ENCODE measurements at places on chromosomes 13 and 19. TPM values are rescaled to one million over a fixed set of nuclear protein-coding genes. Genes with fewer than 3 reads are reported as not detected.

The EXOC3L2 gene
- total RNA-seq, result not detected

The CRTC1 gene
- 0.17 TPM for total RNA-seq

- no peak for DNase-seq
These were observed 139.4 kb downstream of the SIPA1L3 start for GRCh38 chr19:38046254-38047048.

GRCh38 chr13:51950722-51951121 lies 60.5 kb downstream of the ATP7B start:
- no peak for DNase-seq

DNA sequence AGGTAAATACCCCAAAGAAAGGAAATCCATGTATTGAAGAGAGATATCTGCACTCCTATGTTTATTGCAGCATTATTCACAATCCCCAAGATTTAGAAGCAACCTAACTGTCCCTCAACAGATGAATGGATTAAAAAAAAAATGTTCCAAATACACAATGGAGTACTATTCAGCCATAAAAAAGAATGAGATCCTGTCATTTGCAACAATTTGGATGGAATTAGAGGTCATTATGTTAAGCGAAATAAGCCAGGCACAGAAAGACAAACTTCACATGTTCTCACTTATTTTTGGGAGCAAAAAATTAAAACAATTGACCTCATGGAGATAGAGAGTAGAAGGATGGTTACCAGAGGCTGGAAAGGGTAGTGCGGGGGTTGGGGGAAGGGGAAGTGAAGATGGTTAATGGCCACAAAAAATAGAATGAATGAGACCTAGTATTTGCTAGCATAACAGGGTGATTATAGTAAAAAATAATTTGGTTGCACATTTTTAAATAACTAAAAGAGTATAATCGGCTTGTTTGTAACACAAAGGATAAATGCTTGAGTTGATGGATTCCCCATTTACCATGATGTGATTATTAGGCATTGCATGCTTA lies 9.7 kb upstream of the ZNF709 start:
- no peak for DNase-seq

DNA sequence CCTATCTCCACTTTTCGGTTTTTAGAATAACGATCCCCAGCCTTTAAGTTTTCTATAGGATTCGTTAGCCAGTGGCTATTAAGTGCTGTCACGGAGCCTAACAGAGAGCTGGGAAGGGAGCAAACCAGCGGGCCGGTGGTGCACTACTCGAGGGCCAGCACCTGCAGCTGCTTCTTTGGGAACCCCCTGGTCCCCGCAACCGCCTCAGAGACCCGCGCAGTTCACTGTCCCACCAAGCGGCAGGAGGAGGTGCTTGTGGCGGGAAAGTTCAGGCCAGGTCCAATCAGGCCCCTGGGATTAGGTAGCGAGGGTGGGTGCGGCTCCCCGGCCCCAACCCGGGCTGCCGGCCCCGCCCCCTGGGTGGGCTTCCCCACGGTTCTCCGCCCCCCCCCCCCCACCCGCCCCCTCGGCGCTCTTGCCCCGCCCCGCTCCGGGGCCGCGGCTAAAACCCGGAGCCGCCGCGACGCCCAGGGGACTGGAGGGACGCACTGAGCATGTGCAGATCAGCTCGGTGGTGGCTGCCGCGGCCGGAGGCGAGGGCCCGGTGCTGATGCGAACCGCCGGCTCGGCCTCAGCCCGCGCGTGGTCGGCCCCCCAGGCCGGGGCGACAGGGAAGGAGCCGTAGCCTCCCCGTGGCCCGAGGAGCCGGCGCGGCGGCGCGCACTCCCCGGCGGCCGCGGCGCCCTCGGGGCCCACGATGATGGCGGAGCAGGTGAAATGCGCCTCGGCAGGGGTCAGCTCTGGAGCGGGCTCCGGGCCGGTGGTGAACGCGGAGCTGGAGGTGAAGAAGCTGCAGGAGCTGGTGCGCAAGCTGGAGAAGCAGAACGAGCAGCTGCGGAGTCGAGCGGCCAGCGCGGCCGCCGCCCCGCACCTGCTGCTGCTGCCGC lies at the start of gene SLAIN1:
SLAIN1 (plus strand) TSS at position 471 of the 887 bp plus-strand sequence; CDS start at position 698, 227 bp downstream.
- DNase-seq, result peak; percentile 41

- no peak for DNase-seq
These were observed 477.1 kb upstream of the SGCG start for GRCh38 chr13:22703601-22704209.

The S1PR4 gene
- total RNA-seq, result 0.10 TPM

- peak; percentile 63 for DNase-seq
These were observed 1223.2 kb upstream of the SLC10A2 start for GRCh38 chr13:104289400-104289799.

GRCh38 chr19:46951171-46951986 lies 68.3 kb upstream of the NPAS1 start:
- peak; percentile 97 for DNase-seq

The ZNF556 gene
- 1.0 TPM for total RNA-seq

- peak; percentile 32 for DNase-seq
These were observed 198.4 kb upstream of the SLITRK6 start for GRCh38 chr13:85997587-85997986.

The KIR3DL2 gene
- not detected for total RNA-seq

DNA sequence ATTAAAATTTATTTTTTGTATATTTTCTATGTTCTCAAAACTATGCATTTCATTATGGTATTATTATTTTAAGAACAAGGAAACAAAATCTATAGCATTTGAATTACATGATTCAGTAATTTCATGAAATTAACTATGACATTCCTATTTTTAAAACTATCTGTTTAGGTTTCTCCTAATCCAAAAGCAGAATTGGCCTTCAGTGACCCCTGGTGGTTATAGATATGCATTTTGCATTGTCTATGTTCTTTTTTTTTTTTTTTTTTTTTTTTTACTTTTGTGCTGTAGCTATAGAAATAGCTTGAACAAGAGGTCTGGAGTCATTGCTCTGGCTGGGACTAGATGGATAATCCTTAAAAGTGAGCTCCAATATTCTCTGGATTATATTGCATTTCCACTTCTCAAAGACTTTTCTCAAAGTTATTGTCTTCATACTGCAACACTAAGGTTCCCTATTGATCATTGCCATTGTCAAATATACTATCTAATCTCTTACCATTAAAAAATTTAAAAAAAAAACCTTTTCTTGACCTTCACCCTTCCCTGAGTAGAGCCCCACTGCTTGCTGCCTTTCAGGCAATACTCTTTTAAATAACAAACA lies 15.9 kb upstream of the DNAJC3 start:
- peak; percentile 54 for DNase-seq

DNA sequence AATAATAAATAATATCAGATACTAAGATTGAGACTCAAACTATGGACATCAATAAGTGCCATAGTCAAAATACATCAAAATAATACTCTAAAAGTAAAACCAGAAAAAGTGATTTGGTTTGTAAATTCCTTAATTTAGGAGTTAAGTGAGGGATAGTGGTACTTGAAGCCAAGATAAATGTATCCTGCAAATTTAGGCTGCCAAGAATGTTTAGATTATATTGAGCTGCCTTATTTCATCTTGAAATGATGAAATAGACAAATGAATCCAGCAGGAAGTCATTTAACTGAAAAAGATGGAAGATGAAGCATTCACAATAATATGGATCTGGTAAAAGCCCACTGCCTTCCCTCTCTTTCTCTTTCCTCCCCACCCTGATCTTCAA lies 112.3 kb downstream of the LRCH1 start:
- no peak for DNase-seq

DNA sequence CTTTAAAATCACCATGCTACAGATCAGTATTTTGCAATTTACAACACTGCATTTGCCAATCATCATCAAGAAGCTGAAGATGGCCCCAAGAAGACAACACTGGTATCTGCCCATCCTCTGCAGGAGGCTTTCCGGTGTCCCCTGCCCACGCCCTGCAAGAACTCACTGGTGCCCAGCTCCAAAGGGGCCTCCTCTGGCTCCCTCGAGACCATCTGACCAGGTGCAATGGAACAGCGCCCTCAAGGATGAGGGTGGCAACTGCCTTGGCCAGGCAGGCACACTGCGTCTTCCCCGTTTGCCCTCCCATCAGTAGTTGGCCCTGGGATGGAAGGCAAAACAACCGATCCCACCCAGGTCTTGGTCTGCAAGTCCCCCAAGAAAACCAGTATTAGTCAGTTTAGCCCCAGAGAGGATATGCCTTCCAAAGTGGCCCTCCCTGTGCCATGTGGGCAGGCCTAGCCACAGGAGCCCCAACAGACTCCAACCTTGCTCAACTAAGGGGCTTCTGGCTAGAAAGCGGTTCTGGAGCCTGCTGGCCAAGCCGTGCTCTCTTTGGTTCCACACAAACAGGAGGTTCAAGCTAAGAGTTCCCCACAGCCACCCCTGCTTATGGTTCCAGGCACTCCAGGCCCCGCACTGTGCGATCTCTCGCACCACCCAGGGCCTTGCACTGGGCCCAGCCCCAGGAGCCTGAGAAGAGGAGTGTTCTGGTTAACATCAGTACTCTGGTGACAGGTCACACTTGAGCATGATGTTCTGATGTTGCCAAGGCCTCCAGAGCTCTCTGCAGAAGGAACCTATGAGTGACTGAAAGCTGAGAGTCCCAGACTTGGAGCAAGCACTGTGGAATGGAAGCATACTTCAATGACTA lies 4.7 kb downstream of the PCID2 start:
- DNase-seq, result no peak

DNA sequence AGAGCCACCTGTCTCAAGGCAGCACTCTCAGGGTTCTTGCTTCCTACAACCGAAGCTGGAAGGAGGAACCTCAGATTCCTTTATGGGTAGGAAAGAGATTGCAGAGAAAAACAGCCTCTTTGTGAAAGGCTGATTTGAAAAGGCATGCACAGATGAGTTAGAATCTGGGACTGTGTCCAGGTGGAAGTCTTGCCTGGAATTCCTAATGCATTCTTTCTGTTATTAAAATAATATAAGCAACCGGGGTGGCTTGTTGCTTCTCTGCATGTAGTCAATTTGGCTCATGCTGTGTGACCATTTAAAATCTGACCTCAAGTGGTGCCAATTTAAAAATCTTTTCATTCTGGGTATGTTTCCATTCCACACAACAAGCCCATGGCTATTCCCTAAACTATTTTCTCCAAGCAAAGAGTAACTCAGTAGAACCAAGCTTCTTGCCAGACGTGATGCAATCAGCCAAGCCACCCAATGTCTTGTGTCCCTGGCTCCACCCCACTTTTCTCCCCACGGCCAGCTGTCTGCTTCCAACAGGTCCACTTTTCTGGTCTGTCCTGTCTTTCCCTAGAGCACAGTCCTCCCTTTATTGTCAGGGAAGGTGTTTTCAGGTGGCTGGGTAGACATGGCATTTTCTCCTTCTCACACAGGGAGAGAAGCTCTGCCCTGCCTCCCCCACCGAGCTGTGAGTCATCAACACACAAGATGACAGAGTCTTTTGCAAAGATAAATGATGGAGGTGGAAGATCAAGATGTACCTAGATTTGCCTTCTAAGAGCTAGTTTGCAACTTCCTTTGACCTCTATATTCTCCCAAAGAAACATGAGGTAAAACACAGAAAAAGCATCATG lies 394.3 kb downstream of the FOXO1 start:
- peak; percentile 71 for DNase-seq

- peak; percentile 14 for DNase-seq
These were observed 1373.7 kb downstream of the PCDH9 start for GRCh38 chr13:65856431-65856830.

The ZSCAN1 gene
- total RNA-seq, result not detected

DNA sequence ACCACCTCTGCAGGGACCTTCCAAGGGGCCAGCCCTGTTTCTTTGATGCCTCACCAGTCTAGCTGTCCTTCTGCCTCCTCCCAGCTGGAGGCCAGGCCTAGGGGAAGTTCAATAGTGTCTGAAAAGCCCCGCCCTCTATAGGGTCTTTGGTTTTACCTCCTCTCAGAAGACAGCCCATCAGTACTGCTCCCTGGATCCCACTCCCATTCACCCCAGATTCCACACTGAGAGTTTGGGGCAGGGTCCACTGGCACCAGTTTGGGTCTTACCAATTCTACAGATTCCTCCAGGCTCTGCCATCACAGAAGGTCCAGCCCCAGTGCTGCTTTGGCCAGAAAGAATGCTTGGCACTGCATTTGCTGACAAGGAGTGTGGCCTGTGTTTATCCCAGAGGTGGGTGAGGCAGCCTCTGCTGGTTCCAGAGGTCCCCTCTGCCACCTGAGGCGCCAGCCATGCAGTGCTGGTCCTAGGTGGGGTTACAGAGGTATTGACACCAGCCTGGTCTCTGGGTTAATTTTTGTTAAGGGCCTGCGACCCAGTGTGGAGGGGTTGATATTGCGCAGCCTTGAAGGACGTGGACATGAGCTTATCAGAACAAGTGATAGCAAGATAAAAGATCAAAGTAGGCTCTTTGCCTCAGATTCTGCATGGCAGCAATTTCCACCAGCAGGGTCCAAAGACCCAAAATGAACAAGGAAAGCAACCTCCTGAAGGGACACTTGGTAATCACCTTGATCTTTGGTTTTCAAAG lies 41.4 kb upstream of the IGSF23 start:
- DNase-seq, result no peak

All from renal cortical epithelial cell (primary cell).